Endodermal cell (in vitro differentiated cells): ENCODE measurements at places on chromosomes 7 and 10. TPM values are rescaled to one million over a fixed set of nuclear protein-coding genes. Genes with fewer than 3 reads are reported as not detected.

- DNase-seq = peak; percentile 94
Measured at GRCh38 chr10:131676800-131677421, 223.9 kb upstream of the PPP2R2D start.

DNA sequence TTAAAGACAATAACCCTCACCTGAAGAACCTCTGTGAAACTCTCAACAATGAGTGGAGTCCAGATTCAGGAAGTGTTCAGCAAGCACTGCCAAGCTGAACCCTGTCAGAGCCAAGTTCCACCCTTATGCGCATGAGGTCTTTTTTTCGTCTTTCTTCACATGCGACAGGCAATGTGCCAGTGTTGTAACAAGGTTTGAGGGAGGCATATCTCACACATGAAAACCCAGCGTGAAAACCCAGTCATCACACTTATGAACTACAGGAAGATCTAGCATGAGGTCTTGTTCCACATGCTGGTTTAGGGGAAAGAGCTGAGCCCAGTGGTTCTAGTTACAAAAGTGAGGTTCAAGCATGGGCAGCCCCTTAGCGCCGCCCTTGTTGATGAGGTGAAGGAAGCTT lies 49.7 kb downstream of the RABGEF1 start:
- DNase-seq = no peak

- no peak for DNase-seq
Measured at GRCh38 chr10:2014541-2014940, 277.2 kb upstream of the ADARB2 start.

GRCh38 chr10:107091126-107091525 lies 73.4 kb downstream of the SORCS1 start:
- DNase-seq = no peak

GRCh38 chr10:852386-852785 lies 79.1 kb downstream of the LARP4B start:
- no peak for DNase-seq

GRCh38 chr10:29117781-29118180 lies 171.1 kb upstream of the LYZL1 start:
- DNase-seq = no peak

DNA sequence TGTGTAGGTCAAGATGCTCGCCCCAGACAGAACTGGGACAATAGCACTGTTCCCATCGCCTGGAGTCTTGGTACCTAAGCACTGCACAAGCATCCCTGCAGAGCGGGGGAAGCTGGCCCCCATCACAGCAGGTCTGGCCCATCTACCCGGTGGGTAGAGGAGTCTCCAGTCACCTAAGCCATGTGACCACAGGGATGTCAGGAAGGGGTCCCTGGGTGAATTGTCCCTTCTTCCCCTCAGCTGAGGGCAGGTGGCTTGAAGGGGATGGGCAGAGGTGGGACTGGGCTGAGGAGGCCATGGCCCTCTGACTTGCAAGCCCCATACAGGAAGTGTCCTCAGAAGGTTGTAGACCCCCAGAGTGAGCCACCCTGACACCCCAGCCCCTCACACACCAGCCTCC lies 39.7 kb downstream of the FRMPD2 start:
- no peak for DNase-seq

DNA sequence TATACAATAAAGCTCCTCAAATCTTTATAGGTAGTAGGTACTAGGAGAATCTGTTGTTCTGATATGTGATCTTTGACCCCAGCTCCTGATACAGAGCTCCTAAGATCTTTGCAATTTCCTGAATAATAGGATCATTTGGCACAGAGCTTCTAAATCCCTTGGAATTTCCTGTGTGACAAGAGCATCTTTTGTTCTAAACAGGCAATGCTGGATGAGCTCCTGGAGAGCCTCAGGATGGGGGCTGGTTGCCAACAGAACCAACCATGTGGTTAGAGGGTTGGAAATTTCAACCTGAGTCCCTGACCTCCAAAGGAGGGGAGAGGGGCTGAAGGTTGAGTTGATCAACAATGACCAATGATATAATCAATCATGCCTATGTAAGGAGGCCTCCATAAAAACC lies 629.0 kb downstream of the CCSER2 start:
- DNase-seq = peak; percentile 57

PLEKHA1 gene
- total RNA-seq = 49.0 to 50.8 TPM (median 49.5 TPM) in 3 replicates

EVX1 gene
- 0.28 to 4.9 TPM (median 4.5 TPM) in 3 replicates for total RNA-seq

HYAL4 gene
- 0.52 to 1.2 TPM (median 0.86 TPM) in 3 replicates for total RNA-seq

CYP2C9 gene
- total RNA-seq = 0.23 TPM in 1 of 2 replicates, not detected in the other
